ENCODE measurements at places on chromosomes 16 and 17. TPM values are rescaled to one million over a fixed set of nuclear protein-coding genes. Genes with fewer than 3 reads are reported as not detected.

GRCh38 chr16:90031931-90032673 lies 12.8 kb upstream of the DBNDD1 start:
- DNase-seq = no peak

- DNase-seq = no peak
Measured at GRCh38 chr17:412211-413015, 59.8 kb upstream of the RPH3AL start.

DNA sequence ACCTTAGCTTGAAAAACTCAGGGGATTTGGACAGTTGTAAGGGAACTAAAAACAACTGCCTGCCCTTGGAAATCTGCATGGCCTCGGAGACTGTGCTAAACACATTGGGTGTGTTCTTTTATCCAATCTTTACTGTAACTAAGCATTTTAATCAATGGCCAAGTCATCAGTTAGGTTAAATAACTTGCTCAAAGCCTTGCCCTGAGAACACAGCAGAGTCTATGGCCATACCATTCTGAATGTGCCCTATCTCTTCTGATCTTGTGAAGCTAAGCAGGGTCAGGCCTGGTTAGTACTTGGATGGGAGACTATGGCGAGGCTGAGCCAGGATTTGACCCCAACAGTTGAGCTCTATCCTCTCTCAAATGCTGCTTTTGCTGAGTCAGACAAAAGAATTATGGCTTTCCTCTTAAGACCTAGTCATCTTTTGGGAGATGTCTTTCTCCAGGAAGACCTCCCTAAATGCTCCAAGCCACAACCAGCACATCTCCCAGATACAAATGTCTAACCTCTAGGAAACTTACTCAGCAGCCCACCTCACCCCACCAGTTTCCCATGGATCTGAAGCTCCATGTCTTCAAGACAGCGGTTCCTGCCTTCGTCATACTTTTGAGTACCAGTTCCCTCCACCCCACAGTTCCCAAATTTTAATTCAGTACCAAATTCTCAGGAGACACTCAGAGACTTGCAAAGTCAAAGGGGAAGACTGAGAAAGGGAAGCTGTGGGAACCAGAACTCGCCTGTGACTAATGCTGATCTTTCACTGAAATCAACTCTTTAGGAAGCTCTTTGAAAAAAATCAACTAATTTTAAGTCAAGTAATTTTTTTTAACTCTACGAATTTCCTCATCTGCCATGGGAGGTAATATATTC lies 336.1 kb downstream of the MAF start:
- DNase-seq = no peak

DNA sequence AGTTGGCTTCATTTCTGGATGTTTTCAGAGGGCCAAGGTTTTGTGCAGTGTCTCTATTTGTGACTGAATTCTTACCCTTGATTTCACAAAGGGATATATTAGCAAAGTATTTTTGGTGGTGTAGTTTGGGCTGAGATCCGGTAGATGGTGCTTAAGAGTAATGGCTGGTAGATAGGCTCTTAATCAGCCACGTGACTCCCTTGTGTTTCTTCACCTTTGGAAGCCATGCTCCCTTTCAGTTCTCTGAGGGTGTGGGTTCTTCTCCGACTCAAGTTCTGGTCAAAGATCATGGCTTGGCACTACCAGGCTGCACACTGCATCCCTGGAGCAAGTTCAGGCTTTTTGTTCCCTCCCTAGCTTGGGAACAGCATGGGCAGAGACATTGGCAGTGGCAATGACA lies 887.3 kb downstream of the CDH8 start:
- DNase-seq = no peak

GRCh38 chr17:73189417-73190099 lies 3.3 kb upstream of the COG1 start:
- peak; percentile 38 for DNase-seq

DNA sequence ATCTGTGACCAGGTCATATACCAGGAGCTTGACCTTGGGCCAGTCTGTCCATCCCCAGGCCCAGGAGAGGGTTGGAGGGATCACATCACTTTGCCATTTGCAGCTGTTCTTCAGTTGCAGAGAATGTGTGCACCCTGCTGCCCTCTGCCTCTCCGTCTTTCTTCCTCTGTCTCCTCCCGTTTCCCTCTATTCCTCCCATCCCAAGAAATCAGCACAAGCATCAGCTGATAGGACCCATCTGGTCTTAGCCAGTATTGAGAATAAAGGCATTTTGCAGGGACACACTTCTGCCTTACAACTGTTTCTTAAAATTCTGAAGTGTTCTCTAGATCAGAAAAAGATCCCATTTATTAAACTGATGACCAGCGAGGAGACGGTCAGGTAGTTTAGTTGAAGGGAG lies 368.7 kb downstream of the CPPED1 start:
- DNase-seq = no peak

DNA sequence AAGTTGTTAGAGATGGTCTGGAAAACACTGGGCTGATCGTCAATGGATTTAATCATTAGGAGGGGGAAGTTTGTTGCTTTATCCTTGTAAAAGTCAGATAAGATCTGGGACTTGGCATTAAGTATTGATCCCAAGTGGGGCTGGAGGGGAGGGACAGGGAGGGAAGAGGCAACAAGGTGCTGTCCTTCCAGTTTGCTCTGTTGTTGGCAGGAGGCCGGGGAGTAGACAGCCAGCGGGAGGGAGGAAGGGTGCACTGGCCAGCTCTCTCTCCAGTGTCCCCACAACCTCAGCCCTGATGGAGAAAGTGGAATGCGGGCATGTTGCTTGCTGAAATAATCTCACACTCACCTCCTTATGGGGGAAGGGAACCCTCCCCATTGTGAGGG lies 210.2 kb downstream of the CCDC182 start:
- DNase-seq = no peak

GRCh38 chr16:2089706-2090480 lies 42.1 kb downstream of the TSC2 start:
- DNase-seq = no peak

GRCh38 chr17:56325313-56326000 lies 172.2 kb downstream of the ANKFN1 start:
- DNase-seq = no peak

DNA sequence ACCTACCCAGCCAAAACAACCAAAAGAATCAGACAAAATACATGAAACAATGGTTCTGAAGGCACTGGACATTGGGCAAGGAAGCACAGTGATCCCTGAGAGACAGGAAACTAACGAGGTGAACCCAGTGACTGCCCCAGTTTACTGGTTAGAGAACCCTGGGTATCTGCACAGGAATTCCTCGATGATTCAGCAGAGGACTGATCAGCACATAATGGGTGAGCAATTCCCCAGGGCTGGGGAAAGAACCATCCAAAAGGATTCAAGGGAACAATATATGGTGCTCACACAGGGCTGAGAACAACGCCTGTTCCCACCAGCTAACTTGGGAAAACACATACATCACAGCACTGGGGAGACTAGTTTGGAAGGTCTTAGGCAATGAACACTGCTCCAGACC lies 167.2 kb downstream of the PARN start:
- peak; percentile 14 for DNase-seq

DNA sequence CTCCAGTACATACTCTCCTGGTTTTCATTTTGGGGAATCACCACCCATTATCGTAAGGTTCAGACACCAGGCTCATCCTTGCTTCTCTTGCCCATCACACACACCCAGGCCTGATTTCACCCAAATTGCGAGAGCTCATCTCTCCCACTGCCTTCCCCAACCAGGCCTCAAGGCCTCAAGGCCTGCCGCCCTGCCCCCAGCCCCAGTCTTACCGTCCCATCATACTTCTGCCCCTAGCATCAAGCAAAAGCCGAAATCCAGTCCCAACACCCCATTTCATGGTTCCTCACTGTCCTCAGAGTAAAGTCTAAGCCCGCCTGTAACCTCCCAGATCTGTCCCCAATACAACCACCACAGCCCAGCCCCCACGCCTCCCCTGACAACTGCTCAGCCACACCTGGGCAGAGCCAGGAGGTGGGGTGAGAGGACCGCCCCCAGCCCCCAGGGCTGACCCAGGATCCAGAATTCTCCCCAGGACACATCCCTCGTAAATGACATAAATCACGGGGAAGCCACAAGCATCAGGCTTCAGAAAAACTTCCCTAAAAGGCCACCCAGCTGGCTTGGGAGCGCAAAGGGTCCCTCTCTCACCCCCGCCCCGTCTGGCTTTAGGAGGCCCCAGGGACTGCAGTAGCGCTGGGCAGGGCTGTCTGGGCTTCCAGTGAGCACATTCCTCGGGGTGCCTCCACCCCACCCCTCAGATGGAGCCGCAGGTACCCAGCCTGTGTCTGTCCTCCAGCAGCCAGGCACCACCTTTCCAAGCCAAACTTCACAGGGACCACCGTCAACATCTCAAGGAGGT lies 9.6 kb upstream of the P2RX1 start:
- DNase-seq = no peak

DNA sequence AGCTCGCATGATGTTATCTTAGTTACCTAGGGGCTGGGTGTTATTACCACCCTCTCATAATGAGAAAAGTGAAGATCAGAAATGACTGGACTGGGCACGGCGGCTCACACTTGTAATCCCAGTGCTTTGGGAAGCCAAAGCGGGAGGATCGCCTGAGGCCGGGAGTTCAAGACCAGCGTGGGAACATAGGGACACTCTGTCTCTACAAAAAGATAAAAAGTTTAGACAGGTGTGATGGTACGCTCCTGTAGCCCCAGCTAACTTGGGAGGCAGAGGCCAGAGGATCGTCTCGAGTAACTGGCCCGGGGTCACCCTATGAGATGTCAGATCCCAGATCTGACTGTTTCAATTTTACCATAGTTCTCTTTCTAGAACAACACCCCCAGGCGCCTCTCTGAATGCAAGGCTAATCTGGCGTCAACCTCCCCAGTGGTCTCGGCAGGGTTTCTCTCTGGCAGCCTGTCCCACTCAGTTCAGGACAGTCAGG lies 1.9 kb upstream of the CCDC102A start:
- no peak for DNase-seq

- DNase-seq = no peak
Measured at GRCh38 chr16:57242650-57243049, 2.4 kb upstream of the ARL2BP start.

GRCh38 chr16:56989988-56990387 lies 631 bp downstream of the NLRC5 start:
- no peak for DNase-seq

- DNase-seq = no peak
Measured at GRCh38 chr17:80813318-80813717, 178.3 kb upstream of the CHMP6 start.

GRCh38 chr16:29697391-29697790 lies 18.4 kb downstream of the QPRT start:
- DNase-seq = no peak

DNA sequence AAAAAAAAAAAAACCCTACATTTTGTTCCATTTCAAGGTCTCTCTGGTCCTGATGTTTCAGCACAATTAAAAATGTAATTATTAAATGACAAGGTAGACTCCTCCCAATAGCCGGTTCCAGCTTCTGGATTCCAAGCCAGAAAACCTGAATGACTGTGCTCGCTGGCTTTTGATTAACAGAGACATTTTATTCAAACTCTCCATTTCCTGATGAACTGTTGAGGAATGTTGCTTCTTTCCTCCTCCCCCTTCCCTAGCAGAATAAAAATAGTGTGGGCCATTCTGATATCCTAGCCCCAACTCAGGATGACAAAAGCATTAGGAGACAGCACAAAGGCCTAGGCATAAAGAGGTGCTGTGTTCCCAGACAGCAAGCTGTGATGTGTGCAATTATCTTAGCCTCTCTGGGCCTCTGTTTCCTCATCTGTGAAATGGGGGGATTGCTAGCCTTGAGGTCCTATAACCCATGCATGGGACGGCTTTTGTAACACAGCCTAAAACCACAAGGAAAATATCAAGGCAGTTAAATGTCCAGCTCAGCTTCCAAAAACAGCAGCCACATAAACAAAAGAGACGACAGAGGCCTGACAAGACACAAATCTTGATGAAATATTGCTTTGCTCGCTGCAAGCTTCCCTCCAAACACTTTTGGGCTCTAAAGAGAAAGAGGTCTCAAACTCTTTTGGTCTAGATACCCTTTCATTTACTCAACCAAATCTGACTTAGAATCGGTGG lies 127.2 kb upstream of the RCVRN start:
- peak; percentile 16 for DNase-seq

- DNase-seq = no peak
Measured at GRCh38 chr17:56595831-56596690, 2.6 kb downstream of the NOG start.

DNA sequence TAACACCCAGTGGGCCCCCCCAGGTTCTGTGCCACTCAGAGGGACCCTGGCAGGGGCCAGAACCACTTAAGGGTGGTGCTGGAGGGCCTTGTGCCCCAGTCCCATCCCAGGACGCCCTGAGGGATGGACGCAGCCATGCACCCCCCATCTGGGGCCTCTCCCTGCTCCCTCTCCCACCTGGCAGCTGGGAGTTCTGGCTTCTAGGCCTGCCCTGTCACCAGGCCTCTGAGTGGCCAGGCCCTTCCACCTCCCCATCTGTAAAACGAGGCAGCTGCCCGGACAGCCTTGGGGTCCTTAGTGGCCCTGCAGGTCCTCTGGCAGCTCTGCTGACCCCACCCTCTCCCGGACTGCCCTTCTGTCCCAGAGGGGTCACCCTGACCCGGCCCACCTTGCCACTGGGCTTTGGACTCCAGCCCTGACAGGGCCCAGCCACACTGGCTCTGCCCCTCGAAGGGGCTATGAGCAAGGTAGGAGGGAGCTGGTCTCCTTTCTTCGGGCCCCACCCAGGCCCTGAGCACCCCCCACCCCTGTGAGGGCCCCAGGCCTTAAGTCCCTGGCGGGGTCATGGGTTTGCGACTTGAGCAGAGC lies 12.3 kb downstream of the PAM16 start:
- DNase-seq = no peak

DNA sequence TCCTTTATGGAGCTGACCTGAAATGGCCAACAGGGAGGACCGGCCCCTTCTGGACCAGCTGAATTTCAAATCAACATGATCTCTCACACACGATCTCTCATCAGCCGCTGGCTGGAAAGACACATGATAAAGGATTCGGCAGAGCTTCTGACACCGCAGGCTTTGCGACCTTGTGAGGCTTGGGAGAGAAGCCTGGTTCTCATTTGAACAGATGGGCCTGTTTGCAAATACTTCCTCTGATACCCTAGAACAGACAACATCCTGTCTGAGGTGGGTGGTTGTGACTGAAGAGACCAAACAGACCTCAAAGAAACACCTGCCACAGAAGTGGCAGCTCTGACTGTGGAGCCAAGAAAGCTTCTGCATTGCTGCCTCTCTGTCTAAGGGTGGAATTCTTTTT lies 77.9 kb upstream of the SDK2 start:
- DNase-seq = no peak

DNA sequence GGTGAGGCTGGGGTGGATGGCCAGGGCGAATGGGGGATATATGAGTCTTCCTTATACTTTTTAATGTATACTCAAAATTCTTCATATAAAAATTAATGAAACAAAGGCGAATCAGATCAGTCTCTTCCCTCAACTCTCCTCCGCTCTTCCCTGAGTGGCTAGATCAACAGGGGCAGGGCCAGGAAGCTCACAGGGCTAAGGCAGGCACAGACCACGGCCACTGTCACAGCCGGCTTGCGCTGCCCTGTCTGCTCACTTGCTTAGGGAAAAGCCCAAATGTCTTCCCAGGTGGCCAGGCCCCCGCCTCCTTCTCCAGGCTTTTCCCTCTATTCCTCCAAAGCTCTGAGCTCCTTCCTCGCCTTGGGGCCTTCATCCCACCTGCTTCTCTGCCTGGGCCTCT lies 6.0 kb downstream of the GRIN2C start:
- no peak for DNase-seq

Gene MMP25
- total RNA-seq = not detected

Gene GINS3
- total RNA-seq = 6.4 TPM

Gene TBC1D3I
- not detected for total RNA-seq

Gene EPOP
- total RNA-seq = 6.4 TPM

Gene SOX8
- total RNA-seq = 1.3 TPM

Gene OR1F1
- total RNA-seq = not detected

Gene C17orf100
- total RNA-seq = 0.34 TPM

Gene C17orf50
- total RNA-seq = not detected

Gene ZNF668
- total RNA-seq = 27.8 TPM

Gene CDH3
- total RNA-seq = 173 TPM

Gene TEKT3
- total RNA-seq = not detected

Gene SPATA32
- total RNA-seq = not detected

Gene PIK3R5
- total RNA-seq = 1.7 TPM
